ENCODE measurements at places on chromosomes 3 and 15. TPM values are rescaled to one million over a fixed set of nuclear protein-coding genes. Genes with fewer than 3 reads are reported as not detected.

DNA sequence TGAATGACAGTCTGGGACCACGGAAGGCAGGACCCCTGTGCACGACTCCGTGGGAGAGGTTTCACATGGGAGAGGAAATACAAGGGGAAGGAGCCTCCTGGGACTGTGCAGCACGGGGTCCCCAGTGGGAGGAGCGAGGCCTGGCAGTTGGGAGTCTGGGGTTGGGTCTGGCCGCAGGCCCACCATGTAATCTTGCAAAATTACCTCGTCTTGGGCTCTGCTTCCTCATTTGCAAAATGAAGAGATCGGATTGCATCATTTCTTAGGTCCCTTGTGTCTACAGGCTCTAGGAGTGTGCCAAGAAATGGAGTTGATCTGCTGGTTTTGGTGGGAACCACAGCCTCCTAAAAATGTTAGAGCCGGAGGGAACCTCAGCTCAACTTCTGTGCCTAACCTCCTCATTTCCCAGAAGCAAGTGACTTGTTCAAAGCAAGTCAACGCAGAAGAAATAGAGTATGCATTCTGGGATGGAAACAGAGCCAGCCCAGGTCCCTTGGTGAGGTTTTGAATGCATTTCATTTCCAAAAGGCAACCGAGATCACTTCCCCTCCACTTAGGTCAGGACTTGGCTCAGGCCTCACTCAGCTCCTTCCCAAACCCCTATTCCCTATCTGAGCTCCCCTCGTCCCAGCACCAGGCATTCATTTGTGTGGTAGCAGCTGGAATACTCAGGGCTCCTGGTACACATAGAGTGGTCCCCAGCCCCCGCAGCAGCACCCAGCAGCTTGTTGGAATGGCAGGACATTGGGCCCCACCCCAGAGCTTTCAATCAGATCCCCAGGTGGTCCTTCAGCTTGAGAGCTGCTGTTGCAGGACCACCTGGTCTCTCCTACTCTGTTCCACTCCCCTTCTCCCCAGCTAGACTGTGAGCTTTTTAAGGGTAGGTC is 267.7 kb downstream of the XXYLT1 start:
- peak; percentile 72 for DNase-seq

Gene GPR156
- total RNA-seq = 0.46 TPM

GRCh38 chr3:124360155-124360554 is 368.2 kb upstream of the ROPN1 start:
- DNase-seq = no peak

Gene EPHA3
- total RNA-seq = 9.4 TPM

DNA sequence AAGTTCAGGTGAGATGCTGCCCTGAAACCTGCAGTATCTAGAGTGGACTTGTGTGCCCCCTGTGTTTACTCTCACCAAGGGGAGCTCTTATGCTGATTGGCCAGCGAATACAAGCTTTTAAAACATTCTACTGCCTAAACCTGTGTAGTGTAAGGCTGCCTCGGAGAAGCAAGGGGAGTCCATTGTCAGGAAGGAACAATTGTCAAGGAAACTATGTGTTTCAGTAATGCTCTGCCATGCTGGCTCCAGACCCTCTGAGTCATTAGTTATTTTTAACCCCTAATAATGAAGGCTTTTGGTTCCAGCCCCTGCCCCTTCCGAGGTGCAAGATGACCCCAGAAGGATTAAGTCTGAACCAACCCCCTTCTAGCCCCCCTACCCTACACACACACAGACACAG is 66.1 kb upstream of the CHMP2B start:
- DNase-seq = no peak

- DNase-seq = peak; percentile 52
These were observed 26.9 kb upstream of the MTMR14 start for GRCh38 chr3:9622438-9622837.

- DNase-seq = no peak
These were observed 330.9 kb upstream of the C2CD4B start for GRCh38 chr15:62495670-62496614.

GRCh38 chr3:100027321-100027720 is 87.0 kb downstream of the FILIP1L start:
- no peak for DNase-seq

DNA sequence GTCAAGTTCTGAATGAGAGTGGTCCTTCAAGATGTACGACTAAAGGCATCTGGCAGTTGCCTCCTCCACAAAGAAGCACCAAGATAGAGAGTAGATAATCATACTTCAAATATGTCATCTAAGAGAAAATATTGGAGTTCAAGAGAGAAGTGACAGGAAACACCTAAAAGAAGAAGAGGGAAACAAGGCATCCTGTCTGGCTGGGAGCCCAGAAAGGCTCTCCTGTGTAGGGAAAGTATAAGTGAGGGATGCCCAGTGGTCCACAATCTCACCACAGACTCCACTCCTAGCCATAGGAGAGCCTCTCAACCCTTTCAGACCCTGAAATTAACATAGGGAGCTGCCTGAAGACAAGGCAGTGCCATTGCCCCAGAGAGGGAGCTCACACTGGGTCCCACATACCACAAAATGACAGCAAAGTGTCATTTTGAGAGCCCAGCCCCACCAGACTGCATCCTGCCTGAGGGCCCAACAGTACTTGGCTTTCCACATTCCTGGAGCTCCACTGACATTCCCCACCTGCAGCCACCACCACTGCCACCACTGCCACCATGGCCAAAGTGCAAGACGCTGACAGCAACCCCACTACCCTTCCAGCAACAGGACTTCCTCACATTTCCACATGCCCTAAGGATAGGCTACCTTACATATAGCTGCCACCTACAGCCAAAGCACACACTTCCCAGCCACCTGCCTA is 210.6 kb downstream of the ATP8B4 start:
- no peak for DNase-seq

DNA sequence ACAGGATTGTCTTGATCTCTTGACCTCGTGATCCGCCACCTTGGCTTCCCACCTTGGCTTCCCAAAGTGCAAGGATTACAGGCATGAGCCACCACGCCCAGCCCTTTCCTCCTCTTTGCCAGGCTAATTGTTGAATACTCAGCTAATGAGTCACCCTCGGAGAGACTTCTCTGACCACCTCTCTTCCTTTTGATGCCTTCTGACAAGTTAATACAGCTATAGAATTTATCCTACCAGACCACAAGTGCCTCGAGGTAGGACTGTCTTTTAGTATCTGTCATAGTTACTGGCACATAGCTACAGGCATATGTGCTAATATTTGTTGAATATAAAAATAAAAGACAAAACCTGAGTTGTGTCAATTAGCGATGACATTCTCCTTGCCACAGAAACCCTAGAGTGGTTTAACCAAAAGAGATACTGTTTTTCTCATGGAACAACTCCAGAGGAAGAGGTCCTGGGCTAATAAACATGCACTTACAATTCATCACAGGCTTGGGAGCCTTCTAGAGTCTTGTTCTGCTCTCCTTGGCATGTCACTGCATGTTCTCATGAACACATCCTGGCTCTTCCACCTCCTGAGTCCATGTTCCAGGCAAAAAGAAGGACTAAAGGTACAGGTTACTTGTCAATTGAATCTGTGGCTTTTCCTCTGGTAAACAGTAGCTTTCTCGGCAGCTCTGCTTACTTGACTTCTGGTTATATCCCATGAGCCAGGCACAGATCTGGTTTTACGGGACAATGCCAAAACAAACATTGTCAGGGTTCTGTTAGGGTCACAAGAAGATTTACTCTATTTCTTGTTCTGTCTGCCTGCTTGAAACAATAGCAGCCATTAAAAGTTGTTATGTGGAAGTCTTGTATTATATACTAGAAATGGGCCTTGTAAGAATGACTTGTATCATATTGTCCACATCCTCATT is 332.3 kb downstream of the THSD4 start:
- DNase-seq = peak; percentile 83

DNA sequence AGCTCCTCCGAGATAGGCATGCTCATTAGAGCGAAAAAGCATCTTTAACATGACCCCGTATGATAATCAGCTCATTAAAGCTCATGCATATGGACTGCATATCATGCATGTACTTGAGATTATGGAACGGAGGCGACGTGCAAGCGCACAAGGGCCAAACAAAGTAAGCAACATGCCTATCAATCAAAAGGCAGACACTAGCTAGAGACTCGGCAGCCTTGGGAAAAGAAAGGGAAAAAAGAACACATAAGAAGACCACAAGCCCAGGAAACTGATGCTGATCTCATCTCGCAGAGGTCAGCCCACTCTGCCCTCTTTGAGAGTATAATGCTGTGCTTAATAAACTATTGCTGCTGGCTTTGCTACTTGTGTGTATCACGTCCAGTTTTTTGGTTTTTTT is 2.6 kb upstream of the ACOX2 start:
- no peak for DNase-seq

Gene ST3GAL6
- total RNA-seq = 10.6 TPM

GRCh38 chr3:151568184-151568583 is 107.3 kb upstream of the IGSF10 start:
- DNase-seq = no peak

- DNase-seq = no peak
These were observed 187.3 kb downstream of the KCNAB1 start for GRCh38 chr3:156307704-156308103.

DNA sequence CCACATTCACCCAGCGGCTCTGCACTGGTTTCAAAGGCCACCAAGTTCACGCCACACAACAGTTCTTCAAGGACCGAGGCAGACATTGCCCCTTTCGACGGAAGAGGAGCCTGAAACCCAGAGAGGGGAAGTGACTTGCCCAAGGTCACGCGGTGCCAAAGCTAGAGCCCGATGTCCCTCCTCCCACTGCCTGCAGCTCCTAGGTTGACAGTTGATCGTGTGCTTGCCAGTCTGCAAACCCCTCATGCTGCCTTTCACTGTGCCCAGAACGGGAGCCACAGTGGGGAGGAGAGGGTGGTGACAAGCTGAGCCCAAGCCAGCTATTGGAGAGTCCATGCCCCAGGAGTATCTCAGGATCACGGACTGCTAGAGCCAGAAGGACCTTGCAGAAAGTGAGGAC is 230.9 kb downstream of the XXYLT1 start:
- no peak for DNase-seq

GRCh38 chr3:123246866-123247265 is 45.1 kb downstream of the SEC22A start:
- DNase-seq = no peak

DNA sequence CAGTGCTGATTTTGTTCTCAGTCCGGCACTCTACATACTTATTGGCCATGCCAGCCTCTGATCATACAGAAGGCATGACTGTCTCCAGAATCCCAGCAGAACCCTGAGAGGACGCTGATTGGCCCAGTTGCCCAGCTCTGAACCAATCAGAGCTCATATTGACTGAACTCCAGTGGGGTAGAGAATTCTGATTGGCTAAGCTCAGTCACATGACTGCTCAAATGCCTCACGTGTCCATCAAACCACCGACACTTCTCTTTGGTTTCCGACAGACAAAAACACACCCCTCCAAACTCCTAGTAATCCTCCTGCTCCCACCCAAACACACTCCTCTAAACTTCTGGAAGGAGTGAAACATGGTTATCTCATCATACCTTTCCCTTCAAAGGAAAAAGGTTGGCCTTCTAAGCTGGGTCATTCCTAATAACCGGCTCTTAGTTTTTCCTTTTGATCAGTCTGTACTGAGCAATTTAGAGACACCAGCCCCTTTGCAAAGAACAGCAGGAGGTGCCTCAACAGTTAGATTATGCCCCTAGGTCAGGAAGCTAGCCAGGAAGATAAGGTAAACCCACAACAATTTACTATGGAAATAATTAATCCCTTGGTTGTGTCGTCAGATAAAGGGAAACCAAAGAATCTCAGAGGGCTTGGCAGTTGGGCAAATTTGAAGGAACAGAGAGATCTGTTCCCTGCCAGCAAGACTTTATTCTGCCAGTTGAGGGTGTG is 187.8 kb downstream of the TLE3 start:
- no peak for DNase-seq

- no peak for DNase-seq
These were observed 26.5 kb downstream of the PLOD2 start for GRCh38 chr3:146134348-146135117.

Measured in prostate gland (tissue), 2 donors.